Natural killer cell treated with Interleukin-12 subunit alpha and Interleukin-12 subunit beta and Interleukin-15 and Interleukin-18, amount 100 ng/mL, for 72 hours (primary cell): ENCODE measurements at places on chromosomes 1 and 21. TPM values are rescaled to one million over a fixed set of nuclear protein-coding genes. Genes with fewer than 3 reads are reported as not detected.

Gene IL19
- not detected for total RNA-seq

GRCh38 chr1:209746451-209747165 lies 9.2 kb upstream of the TRAF3IP3 start:
- no peak for DNase-seq
- H3K27ac ChIP-seq, result peak overlapping the region; percentile 70
- H3K4me3 ChIP-seq, result no peak overlapping the region
- H3K36me3 ChIP-seq, result no peaks in the 10 kb centered on the region

Gene CDC7
- total RNA-seq, result 16.1 TPM

- H3K27me3 ChIP-seq, result peaks cover 21% of the 10 kb centered on the region
- no peaks in the 10 kb centered on the region for H3K36me3 ChIP-seq
These were observed 2.1 kb upstream of the EDN2 start for GRCh38 chr1:41486371-41487125.

- H3K36me3 ChIP-seq, result no peaks in the 10 kb centered on the region
- H3K4me1 ChIP-seq, result no peaks in the 10 kb centered on the region
- no peak overlapping the region for H3K4me3 ChIP-seq
- DNase-seq, result no peak
These were observed 56.6 kb downstream of the RYR2 start for GRCh38 chr1:237098541-237098940.

GRCh38 chr1:60423146-60423780 lies 349.7 kb upstream of the C1orf87 start:
- no peaks in the 10 kb centered on the region for H3K4me1 ChIP-seq
- H3K36me3 ChIP-seq, result no peaks in the 10 kb centered on the region
- H3K4me3 ChIP-seq, result no peak overlapping the region
- DNase-seq, result no peak
- no peaks in the 10 kb centered on the region for H3K27me3 ChIP-seq

Gene PDC
- not detected for total RNA-seq

GRCh38 chr1:78497201-78497600 lies 6.4 kb downstream of the PTGFR start:
- no peak for DNase-seq
- no peaks in the 10 kb centered on the region for H3K4me1 ChIP-seq
- no peak overlapping the region for H3K27ac ChIP-seq
- H3K27me3 ChIP-seq, result no peaks in the 10 kb centered on the region
- no peaks in the 10 kb centered on the region for H3K36me3 ChIP-seq

DNA sequence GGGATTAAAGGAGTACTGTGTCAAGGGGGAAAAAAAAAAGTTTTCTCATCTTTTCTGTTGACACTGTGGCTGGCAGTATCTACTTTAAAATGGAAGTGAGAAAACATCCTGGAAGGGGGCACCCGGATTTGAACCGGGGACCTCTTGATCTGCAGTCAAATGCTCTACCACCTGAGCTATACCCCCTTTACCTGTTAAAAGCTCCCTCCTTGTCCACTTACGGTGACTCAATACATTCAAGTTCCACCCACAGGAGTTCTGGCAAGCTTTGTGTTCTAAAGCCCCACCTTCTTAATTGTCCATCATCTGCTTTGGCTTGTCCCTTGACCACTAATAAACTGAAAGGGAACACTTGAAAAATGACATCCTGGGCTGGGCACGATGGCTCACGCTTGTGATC lies 68.2 kb downstream of the FNBP1L start:
- DNase-seq, result no peak
- H3K27ac ChIP-seq, result no peak overlapping the region
- H3K36me3 ChIP-seq, result no peaks in the 10 kb centered on the region

- no peak overlapping the region for H3K4me3 ChIP-seq
- DNase-seq, result no peak
- peaks cover 7% of the 10 kb centered on the region for H3K27me3 ChIP-seq
These were observed 5.9 kb upstream of the MROH9 start for GRCh38 chr1:170929412-170929834.

Gene C8A
- not detected for total RNA-seq

Gene UBR4
- total RNA-seq, result 209 TPM

Gene ETNK2
- total RNA-seq, result 0.50 TPM

DNA sequence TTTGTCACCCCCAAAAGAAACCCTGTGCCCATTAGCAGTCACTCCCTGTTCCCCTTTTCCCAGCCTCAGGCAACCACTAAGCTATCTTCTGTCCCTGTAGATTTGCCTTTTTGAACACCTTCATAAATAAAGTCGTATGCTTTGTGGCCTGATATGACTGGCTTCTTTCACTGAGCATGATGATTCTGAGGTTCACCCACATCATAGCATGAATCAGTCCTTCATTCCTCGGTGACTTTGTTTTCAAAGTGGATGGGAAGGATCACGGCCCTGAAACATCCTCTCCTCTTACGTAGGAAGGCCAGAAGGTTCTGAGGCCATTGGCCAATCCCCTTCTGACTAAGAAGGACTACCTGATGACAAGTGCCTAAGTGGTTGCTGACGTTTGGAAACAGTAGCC lies 39.1 kb downstream of the NIPAL3 start:
- H3K27ac ChIP-seq, result no peak overlapping the region
- no peaks in the 10 kb centered on the region for H3K27me3 ChIP-seq
- H3K4me1 ChIP-seq, result no peaks in the 10 kb centered on the region
- peaks cover 9% of the 10 kb centered on the region for H3K36me3 ChIP-seq
- H3K4me3 ChIP-seq, result no peak overlapping the region

GRCh38 chr1:8667869-8668594 lies 149.4 kb downstream of the RERE start:
- no peak overlapping the region for H3K27ac ChIP-seq
- H3K4me1 ChIP-seq, result peaks cover 26% of the 10 kb centered on the region
- H3K36me3 ChIP-seq, result no peaks in the 10 kb centered on the region
- no peak for DNase-seq
- H3K27me3 ChIP-seq, result no peaks in the 10 kb centered on the region
- no peak overlapping the region for H3K4me3 ChIP-seq

- H3K4me1 ChIP-seq, result peaks cover 16% of the 10 kb centered on the region
- no peak for DNase-seq
- peak overlapping the region; percentile 80 for H3K4me3 ChIP-seq
- H3K27me3 ChIP-seq, result no peaks in the 10 kb centered on the region
These were observed 62.9 kb downstream of the MDM4 start for GRCh38 chr1:204578867-204579664.

Gene OR2L8
- total RNA-seq, result not detected

GRCh38 chr1:82052563-82052962 lies 251.8 kb downstream of the ADGRL2 start:
- H3K36me3 ChIP-seq, result peaks cover 14% of the 10 kb centered on the region
- no peaks in the 10 kb centered on the region for H3K27me3 ChIP-seq
- no peak overlapping the region for H3K4me3 ChIP-seq
- H3K4me1 ChIP-seq, result no peaks in the 10 kb centered on the region
- DNase-seq, result no peak

Gene HTR6
- not detected for total RNA-seq

Gene DAB1
- total RNA-seq, result not detected

DNA sequence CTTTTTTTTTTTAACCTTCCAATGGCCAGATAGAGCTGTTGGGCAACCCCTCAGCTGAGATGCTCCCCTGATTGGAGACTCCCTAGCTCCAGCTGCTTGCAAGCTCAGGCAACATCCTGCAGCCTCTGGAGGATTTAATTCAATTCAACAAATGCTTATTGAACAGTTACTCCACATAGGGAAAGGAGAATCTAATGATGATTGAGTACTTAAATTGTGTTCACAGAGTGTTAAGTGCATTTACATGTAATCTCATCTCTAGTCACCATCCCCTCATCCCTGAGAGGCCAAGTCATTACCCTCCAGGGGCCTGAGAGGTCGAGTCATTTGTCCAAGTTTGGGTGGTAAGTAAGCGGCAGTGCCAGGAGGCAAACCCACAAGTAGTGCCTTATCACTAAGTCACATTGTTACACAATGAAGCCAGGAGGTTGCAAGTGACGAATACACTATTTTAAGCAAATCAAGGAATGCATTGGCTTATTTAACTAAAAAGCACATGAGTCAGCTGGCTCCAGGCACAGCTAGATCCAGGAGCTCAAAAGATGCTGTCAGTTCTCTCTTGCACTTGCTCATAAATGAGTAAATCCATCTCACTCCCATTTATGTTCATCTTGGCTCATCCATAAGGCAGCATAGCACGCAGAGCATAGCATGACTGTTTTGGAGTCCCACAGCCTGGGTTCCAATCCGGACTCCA lies 64.3 kb downstream of the OPTC start:
- H3K27me3 ChIP-seq, result peaks cover 35% of the 10 kb centered on the region
- peaks cover 3% of the 10 kb centered on the region for H3K4me1 ChIP-seq
- DNase-seq, result peak; percentile 37
- no peaks in the 10 kb centered on the region for H3K36me3 ChIP-seq
- H3K4me3 ChIP-seq, result no peak overlapping the region

DNA sequence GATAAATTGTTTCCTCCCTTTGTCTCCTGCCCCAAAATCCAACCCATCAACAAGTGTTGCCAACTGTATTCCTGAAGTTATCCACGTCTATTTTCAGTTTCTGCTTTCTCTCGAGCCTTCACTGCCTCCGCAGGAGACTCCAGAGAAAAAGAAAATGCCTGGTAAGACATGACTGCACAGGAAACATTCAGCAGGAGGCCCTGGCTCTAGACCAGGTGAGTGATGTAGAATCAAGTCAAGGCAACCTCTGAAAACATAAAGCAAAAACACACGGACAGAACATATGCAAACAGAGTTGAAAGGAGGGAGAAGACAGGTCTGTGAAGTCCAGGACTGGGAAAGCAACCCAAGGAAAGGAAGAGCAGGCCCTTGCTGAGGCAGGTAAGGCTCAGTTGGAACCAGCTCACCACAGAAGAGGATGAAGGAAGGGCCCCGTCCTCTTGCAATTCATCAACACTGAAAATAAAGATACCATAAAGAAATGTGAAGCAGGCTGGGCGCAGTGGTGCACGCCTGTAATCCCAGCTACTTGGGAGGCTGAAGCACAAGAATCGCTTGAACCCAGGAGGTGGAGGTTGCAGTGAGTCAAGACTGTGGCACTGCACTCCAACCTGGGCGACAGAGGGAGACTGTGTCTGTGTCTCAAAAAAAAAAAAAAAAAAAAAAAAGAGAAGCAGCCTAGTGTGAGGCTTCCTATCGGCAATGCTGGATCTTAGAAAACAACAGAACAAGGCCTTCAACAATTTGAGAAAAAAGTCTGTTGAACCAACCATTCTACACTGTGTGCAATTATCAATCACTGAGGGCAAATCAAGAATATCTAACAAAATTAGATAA lies 8.8 kb downstream of the NOL9 start:
- no peak for DNase-seq
- peaks cover 19% of the 10 kb centered on the region for H3K4me1 ChIP-seq
- peak overlapping the region; percentile 19 for H3K27ac ChIP-seq
- H3K36me3 ChIP-seq, result peaks cover 21% of the 10 kb centered on the region
